Inflammatory macrophage treated with lipopolysaccharide for 1 hour (primary cell): ENCODE measurements at places on chromosomes 7 and 10.

DNA sequence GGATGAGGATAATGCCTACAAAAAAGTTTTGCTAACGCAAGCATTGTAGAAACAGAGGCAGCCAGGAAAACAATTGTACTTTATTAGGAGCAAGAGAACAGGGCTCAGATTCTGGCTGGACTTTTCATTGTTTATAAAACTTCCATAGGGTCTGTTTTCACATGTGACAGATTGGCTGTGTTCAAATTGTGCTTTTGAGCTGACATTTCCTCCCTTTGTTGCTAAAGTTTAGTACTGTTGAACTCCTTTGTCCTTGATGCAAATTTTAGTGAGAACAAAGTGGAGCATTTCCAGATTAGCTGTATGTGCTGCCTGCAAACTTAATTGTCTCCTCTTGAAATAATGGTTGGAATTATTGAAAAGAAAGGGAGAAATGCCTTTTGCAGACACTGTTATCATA lies 221.0 kb upstream of the FZD1 start:
- no peak for DNase-seq

DNA sequence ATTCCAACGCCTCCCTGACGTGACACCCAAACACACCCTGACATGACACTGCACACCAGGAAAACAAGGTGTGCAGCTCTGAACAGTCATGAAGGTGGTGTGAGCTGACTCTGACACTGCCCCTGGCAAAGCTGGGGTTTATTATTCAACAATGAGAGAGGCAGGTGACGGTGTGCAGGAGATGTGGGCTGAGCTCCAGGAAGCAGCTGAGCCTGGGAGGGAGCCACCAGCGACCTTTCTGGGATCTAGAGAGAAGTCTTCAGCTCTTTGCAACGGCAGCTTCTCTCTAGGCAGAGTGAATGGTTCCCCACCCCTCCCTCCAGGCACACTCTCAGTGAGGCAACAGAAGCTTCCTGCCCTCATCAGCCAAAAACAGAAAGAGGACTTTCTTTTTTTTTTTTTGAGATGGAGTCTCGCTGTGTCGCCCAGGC lies 65.6 kb downstream of the SH3PXD2A start:
- no peak for DNase-seq

DNA sequence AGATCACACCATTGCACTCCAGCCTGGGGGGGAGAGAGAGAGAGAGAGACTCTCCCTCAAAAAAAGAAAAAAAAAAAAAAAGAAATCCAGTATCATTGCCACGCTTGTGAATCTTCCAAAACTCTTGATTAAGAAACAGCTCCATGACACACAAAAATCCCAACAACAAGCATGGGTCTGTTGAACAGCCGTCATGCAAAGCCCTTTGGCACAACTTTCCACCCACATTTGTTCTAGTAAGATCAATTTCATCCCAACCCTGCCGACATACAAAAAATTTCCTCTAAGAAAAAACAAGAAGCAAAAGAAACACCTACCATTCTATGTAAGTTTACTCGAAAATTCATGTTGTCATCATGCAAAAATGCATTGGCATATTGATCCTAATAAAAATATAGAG lies 62.8 kb downstream of the ARMH3 start:
- no peak for DNase-seq

DNA sequence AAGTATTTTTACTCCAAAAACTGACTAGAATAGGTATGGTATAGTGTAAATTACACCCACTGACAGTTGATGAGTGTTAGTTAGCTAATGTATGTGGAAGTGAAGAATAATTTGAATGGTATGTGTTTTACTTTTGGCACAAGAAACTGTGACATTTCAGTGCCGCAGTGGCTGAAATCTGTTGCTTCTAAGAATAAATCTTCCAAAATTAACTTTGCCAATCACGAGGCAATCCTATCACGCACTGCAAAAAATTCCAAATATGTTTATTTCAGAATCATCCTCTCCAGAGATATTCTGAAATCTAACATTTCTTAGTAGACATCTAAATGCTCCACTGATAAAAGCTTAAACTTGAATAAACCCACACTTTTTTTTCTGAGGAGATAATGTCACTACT lies 61.2 kb downstream of the PCLO start:
- DNase-seq = no peak

DNA sequence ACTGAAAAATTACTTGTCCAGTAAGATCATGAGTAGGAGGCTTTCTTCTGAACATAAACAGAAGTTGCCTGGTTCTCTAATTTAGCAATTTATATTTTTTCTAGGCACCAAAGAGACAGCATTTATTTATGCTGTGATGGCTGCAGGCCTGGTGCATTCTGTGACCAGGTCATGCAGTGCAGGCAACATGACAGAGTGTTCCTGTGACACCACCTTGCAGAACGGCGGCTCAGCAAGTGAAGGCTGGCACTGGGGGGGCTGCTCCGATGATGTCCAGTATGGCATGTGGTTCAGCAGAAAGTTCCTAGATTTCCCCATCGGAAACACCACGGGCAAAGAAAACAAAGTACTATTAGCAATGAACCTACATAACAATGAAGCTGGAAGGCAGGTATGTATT lies 2.8 kb downstream of the WNT16 start:
- DNase-seq = no peak

GRCh38 chr10:19993714-19994315 lies 177.6 kb downstream of the PLXDC2 start:
- no peak for DNase-seq

DNA sequence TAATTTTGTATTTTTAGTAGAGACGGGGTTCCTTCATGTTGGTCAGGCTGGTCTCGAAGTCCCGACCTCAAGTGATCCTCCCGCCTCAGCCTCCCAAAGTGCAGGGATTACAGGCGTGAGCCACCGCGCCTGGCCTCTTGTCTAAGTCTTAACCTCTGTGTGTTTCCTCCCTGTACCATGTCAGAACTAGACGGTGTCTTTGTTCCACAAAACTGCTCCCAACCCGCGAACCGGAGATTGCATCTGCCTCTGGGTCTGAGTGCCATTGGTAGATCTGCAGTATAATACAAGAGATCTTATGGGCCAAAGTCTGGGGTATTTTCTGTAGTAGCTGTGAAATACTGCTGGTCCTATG lies 1.3 kb upstream of the EEF1AKMT2 start:
- no peak for DNase-seq

GRCh38 chr10:37682617-37683016 lies 174.8 kb downstream of the ZNF248 start:
- DNase-seq = no peak

GRCh38 chr10:10811562-10811961 lies 206.1 kb upstream of the CELF2 start:
- DNase-seq = no peak
